Sciatic nerve (tissue), 2 donors: ENCODE measurements at places on chromosomes 3 and 15.

GRCh38 chr3:21825684-21826083, 74.7 kb upstream of the ZNF385D start:
- no peak for DNase-seq

- no peak for DNase-seq
Observed at GRCh38 chr15:77836906-77837648, 204.4 kb upstream of the LINGO1 start.

DNA sequence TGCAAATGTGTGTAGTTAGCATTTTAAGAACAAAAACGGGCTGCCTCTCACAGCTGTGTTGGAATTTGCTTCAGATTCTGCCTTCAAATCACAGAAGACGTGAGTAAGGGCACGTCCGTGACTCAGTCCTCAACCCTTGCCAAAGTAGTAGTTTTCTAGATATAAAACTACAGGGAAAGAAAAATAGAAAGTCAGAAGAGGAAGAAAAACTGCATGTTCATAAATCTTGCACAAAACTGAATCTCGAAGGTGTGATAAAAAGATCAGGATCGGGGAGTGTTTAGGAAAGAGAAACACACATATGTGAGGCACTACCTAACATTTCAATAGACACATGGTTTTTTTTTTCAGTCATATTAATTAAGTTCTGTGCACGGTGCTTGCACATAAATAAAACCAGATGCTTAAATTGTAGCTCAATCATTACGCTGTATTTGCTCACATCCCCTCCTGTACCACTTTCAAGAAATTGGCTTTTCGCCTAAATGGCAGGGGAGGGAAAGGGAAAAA, 71.7 kb downstream of the P3H2 start:
- DNase-seq = no peak

- no peak for DNase-seq
Observed at GRCh38 chr3:37308247-37308646, 133.9 kb upstream of the LRRFIP2 start.

GRCh38 chr3:57421336-57421735, 122.8 kb downstream of the DNAH12 start:
- DNase-seq = no peak
